ENCODE measurements at places on chromosomes 3 and 15.

GRCh38 chr3:122055215-122055614 is at the start of gene CD86:
CD86 (plus strand) TSS chr3:122055362; CDS start chr3:122055490, 128 bp downstream.
- DNase-seq: no peak

DNA sequence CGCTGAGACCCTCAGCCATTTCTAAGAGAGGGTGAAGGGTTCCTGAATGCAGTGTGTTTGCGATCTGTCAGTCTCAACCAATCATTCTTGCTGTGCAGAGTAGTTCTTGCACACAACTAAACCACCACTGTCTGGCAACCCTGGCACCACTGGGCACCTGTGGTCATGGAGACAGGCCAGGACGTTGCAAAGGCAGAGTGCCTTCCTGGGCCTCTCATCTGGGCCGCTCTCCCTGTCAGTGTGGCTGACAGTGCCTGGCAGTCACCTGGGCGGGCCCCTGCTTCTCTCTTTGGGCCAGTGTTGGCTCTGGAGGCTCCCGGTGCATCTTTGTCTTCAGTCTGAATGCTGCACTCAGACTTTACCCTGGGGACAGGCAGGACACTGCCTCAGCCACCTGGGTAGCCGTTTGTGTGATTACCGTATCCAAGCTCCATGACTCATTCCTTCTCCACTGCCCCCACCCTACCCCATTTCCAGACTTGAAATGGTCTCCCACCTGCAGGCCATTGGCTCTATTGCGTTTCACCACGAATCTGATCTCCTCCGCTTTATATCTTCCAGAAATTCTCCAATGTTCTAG is 104.6 kb upstream of the KLF13 start:
- no peak for DNase-seq

DNA sequence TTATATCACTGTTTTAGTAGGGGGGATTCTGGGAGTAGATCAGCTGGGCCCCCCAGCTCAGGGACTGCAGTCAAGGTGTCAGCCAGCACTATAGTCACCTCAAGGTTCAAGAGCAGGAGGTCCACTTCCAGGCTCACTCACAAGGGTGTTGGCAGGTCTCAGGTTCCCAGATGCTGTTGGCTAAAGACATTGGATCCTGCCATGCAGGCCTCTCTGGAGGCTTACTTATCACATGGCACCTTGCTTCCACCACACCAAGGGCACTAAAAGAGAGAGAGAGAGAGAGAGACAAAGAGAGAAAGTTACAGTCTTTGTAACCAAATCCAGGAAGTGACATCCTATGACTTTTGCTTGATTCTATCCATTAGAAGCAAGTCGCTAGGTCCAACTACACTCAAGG is 7.5 kb upstream of the PPP1R14D start:
- DNase-seq: no peak

- DNase-seq: no peak
Measured at GRCh38 chr3:71443332-71443731, 140.2 kb downstream of the FOXP1 start.

GRCh38 chr3:195580744-195581443 is 2.8 kb downstream of the APOD start:
- no peak for DNase-seq

GRCh38 chr3:191005790-191006189 is 143.3 kb upstream of the GMNC start:
- DNase-seq: no peak

DNA sequence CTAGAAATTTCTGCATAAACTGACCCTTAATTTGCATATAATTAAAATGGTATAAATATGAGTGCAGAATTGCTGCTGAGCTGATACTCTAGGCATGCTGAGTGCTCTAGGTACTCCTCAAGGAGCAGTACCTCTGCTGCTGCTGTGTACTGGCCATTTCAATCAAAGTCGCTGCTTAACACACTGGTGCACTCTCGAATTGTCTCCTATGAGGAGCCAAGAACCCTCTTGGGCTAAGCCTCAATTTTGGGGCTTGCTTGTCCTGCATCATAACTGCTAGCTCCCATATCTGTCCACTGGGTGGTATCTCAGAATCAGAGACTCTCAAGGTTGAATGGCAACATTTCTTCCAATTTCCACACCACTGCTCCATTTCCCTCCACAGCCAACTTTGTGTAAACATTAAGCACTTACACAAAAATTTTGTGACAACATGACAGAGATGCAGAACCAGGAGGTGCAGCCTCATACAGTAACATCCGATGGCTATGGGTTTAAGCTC is 82.5 kb downstream of the XXYLT1 start:
- DNase-seq: no peak

DNA sequence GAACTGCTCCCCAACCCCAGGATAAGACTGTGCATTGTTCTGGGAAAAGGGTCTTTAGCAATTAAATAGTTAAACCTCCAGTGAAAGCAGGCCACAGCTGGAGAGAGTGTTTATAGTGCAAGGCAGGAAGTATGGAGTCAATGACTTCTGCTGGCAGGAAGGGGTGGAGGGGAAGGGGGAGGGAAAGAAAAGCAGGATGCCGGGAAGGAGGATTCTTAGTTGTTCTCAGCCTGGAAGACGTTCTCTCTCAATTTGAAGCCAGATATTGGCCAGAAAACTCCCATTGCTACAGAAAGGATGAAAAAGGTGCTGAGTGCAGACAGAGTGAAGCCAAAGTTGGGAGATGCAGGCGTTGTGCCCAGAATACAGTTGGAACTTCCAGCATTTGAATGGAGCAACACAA is 35.7 kb upstream of the ACTL6A start:
- no peak for DNase-seq

DNA sequence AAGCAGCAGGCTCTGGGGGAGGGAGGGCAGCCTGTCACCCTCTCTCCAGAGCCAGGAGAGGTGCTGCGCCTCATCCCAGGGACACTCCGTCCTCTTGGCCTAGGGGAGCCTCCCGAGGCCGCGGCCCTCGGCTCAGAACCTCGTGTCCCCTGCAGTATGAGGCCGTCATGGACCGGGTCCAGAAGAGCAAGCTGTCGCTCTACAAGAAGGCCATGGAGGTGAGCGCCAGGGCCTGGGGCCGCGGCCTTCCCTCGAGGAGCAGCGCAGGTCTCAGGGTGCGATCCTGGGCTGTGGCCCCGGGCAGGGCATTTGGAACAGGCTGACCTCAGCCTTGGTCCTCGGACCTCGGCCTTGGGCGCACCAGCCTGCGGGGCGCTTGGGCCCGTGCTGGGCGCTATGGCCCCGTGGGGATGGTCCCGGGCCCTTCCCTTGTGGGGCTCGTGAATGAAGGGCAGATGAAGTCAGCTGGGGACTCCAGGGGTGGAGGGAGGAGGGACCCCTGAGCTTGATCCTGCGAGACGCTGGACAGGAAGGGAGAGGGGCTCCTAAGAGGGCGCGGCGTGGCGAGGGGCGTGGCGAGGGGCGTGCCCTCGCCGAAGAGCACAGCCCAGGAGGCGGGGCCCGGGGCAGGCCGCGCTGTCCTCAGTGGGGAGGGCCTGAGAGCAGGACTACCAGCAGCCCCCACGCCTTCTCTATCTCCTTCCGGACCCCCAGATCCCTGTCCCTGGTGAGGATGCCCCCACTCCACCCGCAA is 32.9 kb downstream of the PSTPIP1 start:
- DNase-seq: no peak

- DNase-seq: no peak
Measured at GRCh38 chr3:31448882-31449243, 83.9 kb upstream of the STT3B start.

DNA sequence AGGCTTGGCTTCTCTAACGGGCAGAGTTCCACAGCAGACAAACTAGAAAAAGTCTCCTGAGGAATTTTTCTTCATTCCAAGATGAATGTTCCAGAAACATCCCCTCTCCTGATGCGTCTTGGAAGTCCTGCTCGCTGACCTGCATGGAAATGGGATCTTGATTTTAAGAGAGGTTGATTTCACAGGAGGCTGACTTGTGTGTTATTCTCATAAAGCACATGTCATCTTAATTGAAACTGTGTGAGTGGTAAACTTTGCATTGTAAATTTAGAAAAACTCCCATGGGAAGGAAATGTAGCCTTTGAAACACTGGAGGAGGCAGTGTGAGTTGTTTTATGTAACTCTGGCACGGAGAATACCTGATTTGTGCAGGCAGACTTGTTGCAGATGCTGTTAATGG is 337.8 kb upstream of the NR2E3 start:
- DNase-seq: no peak

DNA sequence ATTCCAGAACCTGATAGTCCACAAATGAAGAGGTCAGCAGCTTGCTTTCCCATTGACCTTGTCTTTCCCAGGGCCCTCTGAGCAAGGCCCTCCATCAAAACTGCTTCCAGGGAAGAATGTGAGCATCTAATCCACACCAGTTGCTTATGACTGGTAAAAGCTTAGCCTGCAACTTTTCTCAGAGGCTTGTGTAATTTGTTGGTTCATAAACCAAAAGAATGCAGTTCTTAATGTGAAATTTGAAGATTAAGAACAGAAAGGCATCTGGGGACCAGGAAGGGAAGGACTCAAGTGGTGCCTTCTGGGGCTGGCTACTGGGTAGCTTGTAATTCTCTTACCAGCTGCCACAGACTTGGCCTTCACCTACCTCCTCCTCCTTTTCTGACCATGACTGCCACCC is 60.9 kb upstream of the EIF1B start:
- no peak for DNase-seq

- DNase-seq: no peak
Measured at GRCh38 chr3:194350726-194351071, 429 bp downstream of the CPN2 start.

DNA sequence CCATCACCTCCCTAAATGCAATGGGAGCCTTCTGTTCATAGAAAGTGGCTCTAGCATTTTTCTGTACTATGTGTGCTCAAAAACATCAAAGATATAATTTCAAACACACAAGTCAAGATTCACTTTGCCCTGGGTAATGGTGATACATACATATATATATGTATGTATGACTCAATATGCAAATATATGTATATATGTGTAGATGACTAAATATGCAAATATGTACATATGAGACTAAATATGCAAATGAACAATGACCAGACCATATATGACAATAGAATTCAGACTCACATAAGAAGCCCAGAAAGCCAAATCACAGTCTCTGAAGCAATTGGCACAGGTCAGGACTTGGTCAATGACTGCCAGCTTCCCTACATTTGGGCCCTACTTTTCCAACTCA is 36.9 kb upstream of the SNRK start:
- DNase-seq: no peak

DNA sequence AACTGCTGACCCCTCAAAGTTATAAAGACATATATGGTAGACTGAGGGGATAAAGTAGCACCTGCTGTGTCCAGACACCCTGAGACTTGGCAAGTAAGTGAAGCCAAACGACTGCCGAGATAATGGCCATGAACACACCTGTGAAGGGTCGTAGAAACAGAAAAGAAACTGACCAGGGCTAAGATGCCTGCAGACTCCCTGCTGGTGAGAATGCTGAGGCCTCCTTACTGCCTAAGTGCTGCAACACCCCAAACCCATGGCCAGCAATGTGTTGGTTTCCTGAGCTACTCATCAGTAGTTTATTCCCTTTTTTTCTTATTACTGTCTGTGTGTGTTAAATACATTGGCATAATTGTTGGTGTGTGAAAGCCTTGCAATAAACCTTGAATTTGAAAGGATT is 233.8 kb downstream of the ZNF385D start:
- DNase-seq: no peak

DNA sequence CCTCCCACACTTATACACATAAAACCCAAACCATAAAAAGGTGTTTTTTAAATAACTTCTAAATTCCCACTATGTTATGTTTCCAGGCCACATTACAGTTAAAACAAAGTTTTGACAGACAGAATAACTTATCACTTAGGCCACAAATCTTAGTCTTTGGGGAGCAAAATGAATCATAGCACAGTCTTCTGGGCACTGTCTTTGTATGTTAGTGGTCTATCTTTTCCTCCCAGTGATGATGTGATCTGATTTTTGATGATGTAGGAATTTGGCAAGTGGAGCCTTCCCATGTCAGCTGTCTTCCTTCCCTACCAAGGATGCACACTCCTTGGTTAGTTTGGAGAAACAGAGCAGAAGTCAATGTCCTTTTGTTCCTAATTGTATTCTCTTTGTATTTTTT is 67.3 kb downstream of the THSD4 start:
- DNase-seq: no peak

GRCh38 chr3:61452535-61453090 is 108.8 kb upstream of the PTPRG start:
- no peak for DNase-seq

DNA sequence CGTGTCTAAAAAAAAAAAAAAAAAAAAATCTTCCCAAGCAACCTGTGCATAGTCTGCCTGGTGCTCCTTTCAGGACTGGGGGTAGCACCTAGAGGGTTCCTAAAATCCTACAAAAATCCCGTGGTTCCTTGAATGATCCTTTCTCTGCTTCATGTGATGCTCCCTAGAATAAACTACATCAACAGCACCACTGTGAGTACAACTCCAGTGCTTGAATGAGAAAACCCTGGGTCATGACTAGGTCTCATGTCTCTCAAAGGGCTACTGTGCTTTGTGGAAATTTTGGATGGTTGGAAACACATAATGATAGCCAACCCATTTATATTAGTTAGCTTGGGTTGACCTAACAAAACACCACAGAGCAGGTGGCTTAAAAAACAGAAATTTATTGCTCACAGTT is 243.5 kb downstream of the OPA1 start:
- DNase-seq: no peak

DNA sequence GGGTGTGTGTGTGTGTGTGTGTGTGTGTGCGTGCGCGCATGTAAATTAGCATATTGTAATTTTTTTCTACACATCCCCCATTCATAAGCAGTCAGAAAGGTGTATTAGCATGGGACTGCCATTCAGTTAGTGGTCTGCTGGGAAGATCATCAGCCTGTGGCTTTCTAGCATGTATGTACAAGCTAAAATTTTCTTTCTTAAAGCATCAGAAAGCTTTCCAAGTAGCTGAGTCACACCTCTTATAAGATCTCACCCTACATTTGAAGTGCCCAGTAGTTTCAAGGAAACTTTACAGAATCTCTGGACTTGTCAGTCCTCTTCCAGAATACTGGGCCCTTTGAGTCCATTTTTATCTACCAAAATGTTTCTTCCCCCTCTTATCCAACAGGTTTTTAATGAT is 411.4 kb upstream of the TPRG1 start:
- no peak for DNase-seq

GRCh38 chr15:98121536-98121935 is 161.0 kb downstream of the ARRDC4 start:
- no peak for DNase-seq

GRCh38 chr15:66043264-66043663 is 174.0 kb downstream of the RAB11A start:
- no peak for DNase-seq

- no peak for DNase-seq
Measured at GRCh38 chr3:160343132-160343531, 55.9 kb downstream of the IFT80 start.

DNA sequence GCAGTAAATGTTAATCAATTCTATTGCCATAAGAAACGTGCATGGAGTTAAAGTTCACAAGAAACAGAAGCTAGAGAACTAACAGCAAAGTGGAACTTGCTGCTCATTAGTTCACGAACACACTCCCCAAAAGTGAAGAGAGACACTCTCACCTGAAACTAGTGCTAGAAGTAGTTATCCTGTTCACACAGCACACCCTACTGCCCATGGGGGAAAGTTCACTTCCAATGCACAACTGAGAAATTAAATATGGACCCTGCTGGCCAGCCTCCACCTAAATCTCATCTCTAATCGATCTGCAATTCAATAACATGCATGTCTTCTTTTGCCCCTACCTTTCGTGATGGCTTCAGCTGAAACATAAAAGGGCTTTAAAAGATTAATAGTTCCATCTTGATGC is 39.4 kb upstream of the FRMD4B start:
- DNase-seq: no peak

- no peak for DNase-seq
Measured at GRCh38 chr3:61810953-61811497, 249.7 kb downstream of the PTPRG start.
